ENCODE measurements at places on chromosomes 6 and 20. TPM values are rescaled to one million over a fixed set of nuclear protein-coding genes. Genes with fewer than 3 reads are reported as not detected.

DNA sequence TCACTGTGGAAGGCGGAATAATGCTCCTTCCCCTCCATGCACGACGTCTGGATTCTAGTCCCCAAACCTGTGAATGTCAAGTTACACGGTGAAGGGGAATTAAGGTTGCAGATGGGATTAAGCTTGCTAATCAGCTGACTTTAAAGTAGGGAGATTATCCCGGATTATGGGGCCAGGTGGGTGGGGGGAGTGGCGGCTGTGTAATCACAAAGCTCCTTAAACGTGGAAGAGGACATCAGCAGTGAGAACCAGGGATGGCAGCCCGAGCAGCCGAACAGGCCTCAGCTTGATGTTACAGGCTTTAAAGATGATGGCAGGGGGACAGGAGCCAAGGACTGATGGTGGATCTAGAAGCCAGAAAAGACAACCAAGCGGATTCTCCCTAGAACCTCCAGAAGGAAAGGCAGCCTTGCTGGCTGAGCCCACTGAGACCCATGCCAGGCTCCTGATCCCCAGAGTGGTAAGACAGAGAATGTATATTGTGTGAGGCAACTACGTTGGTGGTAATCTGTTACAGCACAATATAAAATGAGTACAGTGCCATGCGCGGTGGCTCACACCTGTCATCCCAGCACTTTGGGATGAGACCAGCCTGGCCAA is 117.5 kb downstream of the SCML4 start:
- H3K36me3 ChIP-seq, result no peaks in the 10 kb centered on the region
- no peak overlapping the region for H3K4me3 ChIP-seq
- H3K27me3 ChIP-seq, result no peaks in the 10 kb centered on the region
- DNase-seq, result no peak
- H3K27ac ChIP-seq, result no peak overlapping the region
- H3K4me1 ChIP-seq, result no peaks in the 10 kb centered on the region

GRCh38 chr20:35870541-35871258 is 83.6 kb downstream of the SCAND1 start:
- DNase-seq, result no peak
- H3K4me3 ChIP-seq, result no peak overlapping the region
- no peaks in the 10 kb centered on the region for H3K36me3 ChIP-seq
- peaks cover 2% of the 10 kb centered on the region for H3K4me1 ChIP-seq

- H3K27ac ChIP-seq, result no peak overlapping the region
Observed at GRCh38 chr6:17432356-17432755, 39.0 kb downstream of the CAP2 start.

- peak; percentile 56 for DNase-seq
- peak overlapping the region; percentile 11 for H3K27ac ChIP-seq
- H3K36me3 ChIP-seq, result no peaks in the 10 kb centered on the region
- H3K27me3 ChIP-seq, result no peaks in the 10 kb centered on the region
Observed at GRCh38 chr6:33761922-33762629, 15.4 kb upstream of the IP6K3 start.

GRCh38 chr6:156822747-156823206 is 45.6 kb downstream of the ARID1B start:
- H3K4me3 ChIP-seq, result no peak overlapping the region
- H3K36me3 ChIP-seq, result no peaks in the 10 kb centered on the region
- no peak for DNase-seq
- no peaks in the 10 kb centered on the region for H3K4me1 ChIP-seq
- no peaks in the 10 kb centered on the region for H3K27me3 ChIP-seq
- peak overlapping the region; percentile 4 for H3K27ac ChIP-seq

Gene CHD6
- total RNA-seq, result 72.0 TPM

GRCh38 chr6:41934278-41935192 is 7.1 kb downstream of the CCND3 start:
- no peak for DNase-seq
- no peaks in the 10 kb centered on the region for H3K4me1 ChIP-seq
- H3K27me3 ChIP-seq, result no peaks in the 10 kb centered on the region
- peaks cover 22% of the 10 kb centered on the region for H3K36me3 ChIP-seq
- no peak overlapping the region for H3K4me3 ChIP-seq
- no peak overlapping the region for H3K27ac ChIP-seq

Gene SIRPB2
- total RNA-seq, result 0.36 TPM

DNA sequence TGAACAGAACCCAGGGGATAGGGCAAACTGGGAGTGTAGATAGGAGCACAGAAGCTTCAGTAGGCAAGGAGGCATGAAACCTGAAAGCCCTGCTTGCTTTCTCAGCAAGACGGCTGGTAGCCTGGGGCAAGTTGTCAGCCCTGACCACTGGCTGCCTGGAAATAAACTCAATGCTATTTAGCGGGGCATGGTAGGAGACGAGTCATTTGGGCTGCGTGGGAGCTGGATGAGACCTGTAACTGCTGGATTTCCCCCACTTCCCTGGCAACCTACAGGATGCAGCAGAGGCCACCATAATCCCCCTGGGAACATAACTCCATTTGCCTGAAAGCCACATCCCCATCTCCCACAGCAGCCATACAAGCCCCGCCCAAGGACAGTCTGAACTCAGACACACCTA is 332.6 kb upstream of the TBX18 start:
- DNase-seq, result no peak
- H3K4me3 ChIP-seq, result no peak overlapping the region
- H3K4me1 ChIP-seq, result no peaks in the 10 kb centered on the region
- H3K36me3 ChIP-seq, result no peaks in the 10 kb centered on the region
- no peak overlapping the region for H3K27ac ChIP-seq
- H3K27me3 ChIP-seq, result no peaks in the 10 kb centered on the region

Gene C6orf47
- 25.5 TPM for total RNA-seq

- no peaks in the 10 kb centered on the region for H3K27me3 ChIP-seq
- no peak for DNase-seq
- no peaks in the 10 kb centered on the region for H3K4me1 ChIP-seq
- H3K27ac ChIP-seq, result no peak overlapping the region
Observed at GRCh38 chr6:144372116-144372515, 87.0 kb downstream of the UTRN start.

- no peak overlapping the region for H3K27ac ChIP-seq
- no peaks in the 10 kb centered on the region for H3K27me3 ChIP-seq
- H3K4me1 ChIP-seq, result no peaks in the 10 kb centered on the region
- no peak overlapping the region for H3K4me3 ChIP-seq
Observed at GRCh38 chr6:159298840-159299239, 129.6 kb downstream of the FNDC1 start.

DNA sequence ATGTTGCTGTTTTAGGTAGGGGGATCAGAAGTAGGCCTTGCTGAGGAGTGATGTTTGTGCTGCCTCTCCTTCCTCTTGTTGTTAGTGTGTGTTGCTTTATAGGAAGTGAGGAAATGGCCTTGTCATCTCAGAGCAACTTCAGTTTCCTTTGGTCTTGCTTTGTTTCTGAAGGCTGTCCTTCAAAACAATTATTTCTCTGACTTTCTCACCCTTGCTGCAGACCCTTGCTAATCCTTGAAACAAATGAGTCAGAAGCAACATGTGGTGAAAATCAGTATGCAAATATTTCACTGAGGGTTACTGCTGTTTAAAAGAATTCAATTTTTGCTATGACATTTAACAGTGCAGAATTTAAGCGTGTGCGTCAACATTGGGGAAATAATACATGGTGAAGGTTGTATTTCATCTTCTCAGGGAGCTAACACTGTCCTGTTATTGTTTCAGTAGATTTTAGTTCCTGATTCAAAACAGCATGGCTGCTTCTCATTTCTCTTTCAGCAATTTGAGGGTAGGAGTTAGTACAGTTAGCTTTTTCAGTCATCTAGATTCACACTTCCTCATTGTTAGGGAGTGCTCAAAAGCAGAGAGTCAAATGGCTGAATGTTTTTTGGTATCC is 13.8 kb downstream of the RNF144B start:
- no peaks in the 10 kb centered on the region for H3K4me1 ChIP-seq
- no peak for DNase-seq
- H3K4me3 ChIP-seq, result no peak overlapping the region
- H3K36me3 ChIP-seq, result no peaks in the 10 kb centered on the region

- DNase-seq, result no peak
- H3K4me1 ChIP-seq, result no peaks in the 10 kb centered on the region
- no peaks in the 10 kb centered on the region for H3K36me3 ChIP-seq
- no peak overlapping the region for H3K4me3 ChIP-seq
- H3K27ac ChIP-seq, result peak overlapping the region; percentile 55
Observed at GRCh38 chr6:22029171-22029570, 267.7 kb downstream of the PRL start.

Gene TFEB
- total RNA-seq, result 28.4 TPM

DNA sequence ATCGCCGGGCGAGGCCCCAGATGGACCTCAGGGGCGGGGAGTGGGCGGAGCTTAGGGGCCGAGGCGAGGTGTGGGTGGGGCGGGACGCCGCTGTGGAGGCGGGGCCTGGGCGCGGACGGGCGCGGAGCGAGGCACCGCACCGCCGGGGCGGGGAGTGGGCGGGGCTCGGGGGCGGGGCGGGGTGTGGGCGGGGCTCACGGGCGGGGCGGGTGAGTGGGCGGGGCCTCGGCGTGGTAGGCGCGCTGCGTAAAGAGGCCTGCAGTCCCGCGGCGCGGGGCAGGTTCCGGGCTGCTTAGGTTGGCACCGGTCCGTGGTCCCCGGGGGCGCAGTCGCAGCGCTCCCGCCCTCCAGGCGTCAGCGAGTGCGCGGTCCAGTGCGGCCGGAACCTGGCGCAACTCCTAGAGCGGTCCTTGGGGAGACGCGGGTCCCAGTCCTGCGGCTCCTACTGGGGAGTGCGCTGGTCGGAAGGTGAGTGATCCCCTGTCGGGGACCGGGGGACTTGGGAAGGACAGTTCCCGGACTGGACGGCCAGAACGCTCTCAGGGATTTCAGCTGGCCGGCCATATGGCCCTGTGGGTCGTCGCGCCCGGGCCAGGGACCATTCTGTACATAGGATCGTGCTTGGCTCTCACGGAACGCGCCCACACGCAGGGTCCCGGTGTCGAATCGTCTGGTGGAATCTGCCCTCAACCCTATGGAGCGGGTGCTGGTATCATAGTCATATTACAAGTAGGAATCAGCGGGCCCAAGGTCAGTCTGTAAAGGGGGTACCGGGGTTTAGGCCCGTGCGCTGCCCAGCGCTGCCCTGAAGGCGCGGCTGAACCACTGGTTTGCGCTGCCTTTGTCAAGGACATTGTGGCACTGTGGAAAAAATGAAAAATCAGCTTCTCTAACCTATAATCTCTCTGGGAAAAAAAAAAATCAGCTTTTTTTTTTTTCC is at the start of gene NQO2:
Gene NQO2, plus strand, starts transcription at position 277 of the 940 bp plus-strand sequence. CDS start 6,659 bp downstream, outside the sequence.
- H3K27ac ChIP-seq, result peak within 1 kb of the TSS; percentile 89

GRCh38 chr20:43363506-43363905 is 94.2 kb upstream of the SRSF6 start:
- H3K27me3 ChIP-seq, result no peaks in the 10 kb centered on the region
- no peaks in the 10 kb centered on the region for H3K36me3 ChIP-seq
- no peaks in the 10 kb centered on the region for H3K4me1 ChIP-seq
- DNase-seq, result no peak
- no peak overlapping the region for H3K27ac ChIP-seq

GRCh38 chr20:34022151-34022838 is 28.6 kb downstream of the RALY start:
- DNase-seq, result no peak
- no peak overlapping the region for H3K4me3 ChIP-seq
- no peaks in the 10 kb centered on the region for H3K4me1 ChIP-seq
- no peak overlapping the region for H3K27ac ChIP-seq
- no peaks in the 10 kb centered on the region for H3K36me3 ChIP-seq

Gene VWA7
- total RNA-seq, result 2.7 TPM

- H3K27me3 ChIP-seq, result peaks cover 8% of the 10 kb centered on the region
- no peak overlapping the region for H3K27ac ChIP-seq
- H3K4me1 ChIP-seq, result no peaks in the 10 kb centered on the region
- no peak for DNase-seq
Observed at GRCh38 chr6:149950423-149950822, 8.6 kb downstream of the ULBP2 start.

Gene SMLR1
- total RNA-seq, result not detected

GRCh38 chr6:157269261-157269794 is 54.0 kb downstream of the TMEM242 start:
- H3K27ac ChIP-seq, result peak overlapping the region; percentile 50
- peaks cover 10% of the 10 kb centered on the region for H3K4me1 ChIP-seq
- H3K4me3 ChIP-seq, result no peak overlapping the region

- no peak overlapping the region for H3K27ac ChIP-seq
- no peak for DNase-seq
- no peak overlapping the region for H3K4me3 ChIP-seq
- no peaks in the 10 kb centered on the region for H3K4me1 ChIP-seq
- H3K36me3 ChIP-seq, result no peaks in the 10 kb centered on the region
Observed at GRCh38 chr6:168041928-168042327, 37.1 kb downstream of the FRMD1 start.

Gene BACH2
- 5.2 TPM for total RNA-seq

Gene SEL1L2
- 0.28 TPM for total RNA-seq

Gene NKAPL
- total RNA-seq, result 0.14 TPM

GRCh38 chr6:82367704-82368103 is 4.1 kb downstream of the TPBG start:
- H3K4me3 ChIP-seq, result no peak overlapping the region
- H3K4me1 ChIP-seq, result no peaks in the 10 kb centered on the region
- DNase-seq, result no peak

- H3K4me3 ChIP-seq, result no peak overlapping the region
- no peaks in the 10 kb centered on the region for H3K4me1 ChIP-seq
- no peaks in the 10 kb centered on the region for H3K36me3 ChIP-seq
- H3K27me3 ChIP-seq, result no peaks in the 10 kb centered on the region
- no peak overlapping the region for H3K27ac ChIP-seq
Observed at GRCh38 chr20:51650685-51651134, 108.2 kb upstream of the NFATC2 start.

DNA sequence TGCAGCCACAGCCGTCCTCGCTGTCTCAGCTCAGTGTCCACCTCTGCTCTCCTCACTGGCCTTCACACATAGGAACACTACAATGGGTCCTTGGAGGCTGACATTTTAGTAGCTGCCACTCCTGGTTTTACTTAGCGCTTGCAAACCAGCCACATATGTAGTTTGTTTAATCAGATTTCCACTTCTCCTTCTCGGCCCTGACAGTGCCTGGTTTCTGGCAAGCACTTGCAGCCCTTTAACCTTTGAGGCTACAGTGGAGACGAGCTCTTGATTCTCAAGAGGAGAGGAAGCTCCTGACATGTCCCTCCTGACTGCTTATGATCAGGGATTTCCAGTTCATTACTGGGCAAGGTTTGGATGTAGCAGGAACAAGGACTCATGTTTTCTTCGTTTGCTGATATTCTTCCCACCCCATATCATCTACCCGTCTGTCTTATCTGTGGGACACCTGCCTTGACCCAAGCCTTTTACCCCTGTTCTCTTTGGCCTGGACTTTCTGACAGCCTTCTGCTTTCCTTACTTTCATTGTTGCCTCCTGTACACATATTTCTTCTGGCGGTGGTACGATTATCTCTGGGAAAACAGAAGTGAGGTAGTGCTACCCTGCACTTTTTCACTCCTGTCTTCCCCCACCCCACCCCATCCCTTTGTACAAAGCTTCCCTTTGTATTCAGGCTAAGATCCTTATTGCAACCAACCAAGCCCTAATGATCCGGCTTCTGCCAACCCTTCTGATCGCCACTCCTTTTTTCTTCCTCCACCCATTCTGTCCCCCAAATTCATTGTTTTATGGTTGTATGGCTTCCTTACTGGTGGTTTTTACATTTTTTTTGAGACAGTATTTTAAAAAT is 31.2 kb downstream of the CEP43 start:
- DNase-seq, result no peak
- no peaks in the 10 kb centered on the region for H3K4me1 ChIP-seq
- no peaks in the 10 kb centered on the region for H3K27me3 ChIP-seq
- H3K36me3 ChIP-seq, result peaks cover 5% of the 10 kb centered on the region
- H3K4me3 ChIP-seq, result no peak overlapping the region

Gene TGM3
- 0.23 TPM for total RNA-seq

Gene PDE7B
- 6.3 TPM for total RNA-seq

Measured in prostate gland (tissue), 2 donors.